ENCODE measurements at places on chromosomes 5 and 9. TPM values are rescaled to one million over a fixed set of nuclear protein-coding genes. Genes with fewer than 3 reads are reported as not detected.

GRCh38 chr5:123992641-123993040 lies 480.7 kb downstream of the CSNK1G3 start:
- no peak overlapping the region for H3K27ac ChIP-seq
- no peak overlapping the region for H3K4me3 ChIP-seq
- no peaks in the 10 kb centered on the region for H3K36me3 ChIP-seq

Gene PCDHA9
- total RNA-seq = not detected

- no peaks in the 10 kb centered on the region for H3K27me3 ChIP-seq
- H3K4me3 ChIP-seq = no peak overlapping the region
- no peak overlapping the region for H3K27ac ChIP-seq
These were observed 18.5 kb downstream of the MATR3 start for GRCh38 chr5:139312075-139312474.

Gene SARDH
- total RNA-seq = 67.3 TPM

DNA sequence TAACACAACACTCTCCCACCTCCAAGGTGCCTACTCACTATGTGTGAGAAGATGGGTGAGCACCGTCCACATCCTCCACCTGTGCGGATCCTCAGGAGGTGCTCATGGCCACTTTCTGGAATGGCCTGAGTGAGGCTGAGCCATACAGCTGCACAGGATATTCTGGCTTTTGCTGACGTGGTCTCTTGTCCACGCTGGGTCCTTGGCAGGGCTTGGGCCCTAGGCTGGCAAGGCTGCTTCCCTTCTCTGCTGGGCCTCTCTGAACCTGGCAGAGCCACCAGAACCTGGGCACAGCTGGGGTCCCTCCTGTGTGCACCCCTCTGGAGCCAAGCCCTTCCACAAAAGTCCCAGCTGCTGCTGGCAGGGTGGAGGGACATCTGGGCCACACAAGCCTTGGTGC lies 56.4 kb upstream of the IER5L start:
- no peak overlapping the region for H3K27ac ChIP-seq
- H3K27me3 ChIP-seq = no peaks in the 10 kb centered on the region
- H3K36me3 ChIP-seq = no peaks in the 10 kb centered on the region
- no peak for DNase-seq

GRCh38 chr9:131529597-131530545 lies 1.2 kb downstream of the UCK1 start:
- H3K4me3 ChIP-seq = peak overlapping the region; percentile 100
- H3K4me1 ChIP-seq = no peaks in the 10 kb centered on the region
- peak overlapping the region; percentile 70 for H3K27ac ChIP-seq
- peak; percentile 67 for DNase-seq
- H3K27me3 ChIP-seq = no peaks in the 10 kb centered on the region
- H3K36me3 ChIP-seq = no peaks in the 10 kb centered on the region

Gene VCAN
- total RNA-seq = 7.2 TPM

GRCh38 chr5:37637165-37637845 lies 202.5 kb downstream of the GDNF start:
- no peak overlapping the region for H3K27ac ChIP-seq
- no peaks in the 10 kb centered on the region for H3K36me3 ChIP-seq
- H3K4me1 ChIP-seq = no peaks in the 10 kb centered on the region
- H3K4me3 ChIP-seq = no peak overlapping the region

GRCh38 chr5:32182463-32183063 lies 8.4 kb upstream of the GOLPH3 start:
- H3K4me3 ChIP-seq = no peak overlapping the region
- no peak for DNase-seq
- no peaks in the 10 kb centered on the region for H3K36me3 ChIP-seq

GRCh38 chr9:133237035-133237731 lies 28.1 kb upstream of the OBP2B start:
- H3K27ac ChIP-seq = no peak overlapping the region
- no peaks in the 10 kb centered on the region for H3K4me1 ChIP-seq
- DNase-seq = no peak
- H3K4me3 ChIP-seq = no peak overlapping the region
- H3K27me3 ChIP-seq = no peaks in the 10 kb centered on the region

GRCh38 chr5:149228618-149229297 lies 42.9 kb upstream of the AFAP1L1 start:
- peaks cover 34% of the 10 kb centered on the region for H3K36me3 ChIP-seq
- DNase-seq = no peak
- no peak overlapping the region for H3K27ac ChIP-seq
- H3K4me3 ChIP-seq = no peak overlapping the region

Gene HAVCR2
- 3.5 TPM for total RNA-seq

DNA sequence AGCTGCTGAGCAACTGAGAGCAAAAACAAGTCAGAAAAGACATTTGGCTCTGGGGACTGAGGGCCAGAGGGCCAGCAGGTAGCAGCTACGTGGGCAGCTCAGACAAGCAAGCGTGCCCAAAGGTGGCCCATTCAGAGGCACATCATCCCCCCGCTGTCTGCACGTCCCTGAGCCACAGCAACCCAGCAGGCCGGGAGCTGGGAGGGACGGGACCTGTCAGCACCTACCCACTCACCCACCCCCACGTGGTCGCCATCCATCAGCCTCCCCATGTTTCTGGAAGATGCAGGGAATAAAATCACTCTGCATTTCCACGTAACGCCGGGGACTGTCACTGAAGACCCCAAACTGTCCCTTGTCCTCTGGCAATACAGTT lies 167.8 kb downstream of the COL23A1 start:
- no peak overlapping the region for H3K4me3 ChIP-seq
- no peak overlapping the region for H3K27ac ChIP-seq
- DNase-seq = no peak
- no peaks in the 10 kb centered on the region for H3K4me1 ChIP-seq

DNA sequence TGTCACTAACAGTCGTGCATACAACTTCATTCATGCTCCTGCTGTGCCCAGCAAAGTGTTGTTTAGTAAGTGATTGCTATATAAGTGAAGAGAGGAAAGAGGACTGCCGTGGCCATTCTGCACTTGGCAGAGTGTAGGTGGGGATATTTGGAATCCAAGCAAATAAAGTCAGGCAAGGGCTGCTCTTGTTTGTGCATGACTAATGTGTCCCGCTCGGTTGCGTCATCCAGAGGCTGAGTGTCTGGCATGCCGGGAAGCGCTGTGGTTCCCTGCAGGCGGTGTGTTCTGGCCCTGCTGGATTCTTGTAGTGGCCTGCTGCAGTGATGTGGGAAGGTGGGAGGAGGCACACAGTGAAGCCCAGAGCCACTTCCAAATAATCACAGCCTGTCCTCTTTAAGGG lies 136.9 kb upstream of the ANKH start:
- no peaks in the 10 kb centered on the region for H3K27me3 ChIP-seq
- no peaks in the 10 kb centered on the region for H3K36me3 ChIP-seq
- H3K4me1 ChIP-seq = peaks cover 21% of the 10 kb centered on the region
- DNase-seq = peak; percentile 92

Gene CETN3
- total RNA-seq = 7.7 TPM

GRCh38 chr5:15560421-15560820 lies 60.4 kb downstream of the FBXL7 start:
- no peaks in the 10 kb centered on the region for H3K27me3 ChIP-seq
- DNase-seq = no peak
- no peaks in the 10 kb centered on the region for H3K36me3 ChIP-seq
- no peaks in the 10 kb centered on the region for H3K4me1 ChIP-seq
- H3K4me3 ChIP-seq = no peak overlapping the region

- no peak for DNase-seq
- no peaks in the 10 kb centered on the region for H3K4me1 ChIP-seq
- H3K4me3 ChIP-seq = no peak overlapping the region
- H3K36me3 ChIP-seq = no peaks in the 10 kb centered on the region
- H3K27ac ChIP-seq = no peak overlapping the region
These were observed 134.9 kb upstream of the ADCY2 start for GRCh38 chr5:7261049-7261448.

Gene HMCN2
- 1.1 TPM for total RNA-seq

DNA sequence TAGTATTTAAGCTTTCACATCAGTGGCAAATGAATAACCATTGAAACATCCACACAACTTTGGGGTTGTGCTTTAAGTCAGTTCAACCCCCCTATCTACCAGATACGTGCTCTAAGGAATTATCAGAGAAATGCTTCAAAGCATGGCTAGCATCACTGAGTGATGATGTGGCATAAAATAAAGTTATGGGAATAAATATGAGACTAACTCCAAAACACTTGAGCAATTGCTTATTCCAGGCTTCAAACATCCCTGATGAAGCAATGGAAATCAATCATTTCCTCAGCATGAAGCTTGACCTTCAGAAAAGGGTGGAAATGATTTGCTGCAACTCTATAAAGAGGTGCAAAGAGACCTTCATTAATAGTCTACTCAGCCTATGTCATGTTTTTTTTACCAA lies 292.0 kb upstream of the SMC2 start:
- no peaks in the 10 kb centered on the region for H3K27me3 ChIP-seq
- H3K27ac ChIP-seq = no peak overlapping the region
- no peaks in the 10 kb centered on the region for H3K36me3 ChIP-seq

GRCh38 chr5:56951126-56951945 lies 587 bp downstream of the MIER3 start:
- peaks cover 4% of the 10 kb centered on the region for H3K4me1 ChIP-seq
- H3K4me3 ChIP-seq = peak overlapping the region; percentile 70
- peak overlapping the region; percentile 32 for H3K27ac ChIP-seq
- DNase-seq = peak; percentile 51
- no peaks in the 10 kb centered on the region for H3K36me3 ChIP-seq

Gene CPEB4
- total RNA-seq = 45.0 TPM

Gene TNFSF8
- total RNA-seq = 0.91 TPM

GRCh38 chr5:103774721-103775120 lies 212.1 kb upstream of the NUDT12 start:
- no peaks in the 10 kb centered on the region for H3K36me3 ChIP-seq
- H3K4me3 ChIP-seq = no peak overlapping the region
- no peaks in the 10 kb centered on the region for H3K27me3 ChIP-seq
- H3K27ac ChIP-seq = no peak overlapping the region
- H3K4me1 ChIP-seq = no peaks in the 10 kb centered on the region

- DNase-seq = no peak
- H3K27me3 ChIP-seq = no peaks in the 10 kb centered on the region
- no peaks in the 10 kb centered on the region for H3K36me3 ChIP-seq
These were observed 364.6 kb downstream of the NPR3 start for GRCh38 chr5:33075731-33076130.

Gene ECSCR
- total RNA-seq = 1.7 TPM

Gene EDIL3
- total RNA-seq = 0.84 TPM

- peaks cover 18% of the 10 kb centered on the region for H3K4me1 ChIP-seq
- no peak for DNase-seq
- peaks cover 9% of the 10 kb centered on the region for H3K36me3 ChIP-seq
- peak overlapping the region; percentile 27 for H3K27ac ChIP-seq
- H3K27me3 ChIP-seq = no peaks in the 10 kb centered on the region
- no peak overlapping the region for H3K4me3 ChIP-seq
These were observed 38.6 kb downstream of the GRAMD2B start for GRCh38 chr5:126461838-126462237.

DNA sequence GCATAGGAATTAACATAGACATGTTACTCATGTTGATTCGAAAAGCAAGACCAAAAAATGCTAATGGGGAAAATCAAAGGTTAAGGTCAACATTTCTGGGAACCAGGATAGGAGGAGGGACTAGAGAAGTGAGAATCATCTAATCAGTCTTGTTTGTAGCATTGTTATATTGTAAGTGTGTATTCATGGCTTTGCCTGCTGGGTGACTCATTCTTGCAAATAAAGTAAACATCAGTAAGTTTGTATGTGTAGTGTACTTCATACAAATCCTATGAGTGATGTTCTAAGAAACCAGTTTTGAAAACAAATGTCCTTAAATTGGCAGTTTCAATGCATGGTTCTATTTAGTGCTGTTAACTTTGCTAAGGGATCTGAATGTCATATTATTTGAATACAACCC lies 79.0 kb upstream of the TMEM252 start:
- no peaks in the 10 kb centered on the region for H3K27me3 ChIP-seq
- no peak overlapping the region for H3K4me3 ChIP-seq
- H3K36me3 ChIP-seq = no peaks in the 10 kb centered on the region
- DNase-seq = no peak
- no peaks in the 10 kb centered on the region for H3K4me1 ChIP-seq

- peak overlapping the region; percentile 73 for H3K4me3 ChIP-seq
- H3K36me3 ChIP-seq = no peaks in the 10 kb centered on the region
- H3K4me1 ChIP-seq = peaks cover 11% of the 10 kb centered on the region
- peak overlapping the region; percentile 53 for H3K27ac ChIP-seq
- DNase-seq = no peak
These were observed 1.1 kb upstream of the PTGER4 start for GRCh38 chr5:40678460-40679147.

GRCh38 chr5:109034306-109034705 lies 286.6 kb downstream of the FER start:
- H3K4me3 ChIP-seq = no peak overlapping the region
- no peaks in the 10 kb centered on the region for H3K36me3 ChIP-seq
- no peaks in the 10 kb centered on the region for H3K4me1 ChIP-seq
- DNase-seq = no peak

Gene INSL4
- total RNA-seq = not detected

Gene OR1L1
- not detected for total RNA-seq

Gene SPAG8
- 0.80 TPM for total RNA-seq

Gene PCDHB7
- total RNA-seq = 0.07 TPM

GRCh38 chr9:94649100-94649819 lies 9.9 kb upstream of the FBP1 start:
- no peaks in the 10 kb centered on the region for H3K4me1 ChIP-seq
- H3K27me3 ChIP-seq = no peaks in the 10 kb centered on the region
- DNase-seq = no peak
- H3K27ac ChIP-seq = no peak overlapping the region
- H3K4me3 ChIP-seq = no peak overlapping the region
